ENCODE measurements at places on chromosomes 5 and 9.
A peak's percentile ranks its signal among the peaks of the same experiment; 100 is the strongest.

DNA sequence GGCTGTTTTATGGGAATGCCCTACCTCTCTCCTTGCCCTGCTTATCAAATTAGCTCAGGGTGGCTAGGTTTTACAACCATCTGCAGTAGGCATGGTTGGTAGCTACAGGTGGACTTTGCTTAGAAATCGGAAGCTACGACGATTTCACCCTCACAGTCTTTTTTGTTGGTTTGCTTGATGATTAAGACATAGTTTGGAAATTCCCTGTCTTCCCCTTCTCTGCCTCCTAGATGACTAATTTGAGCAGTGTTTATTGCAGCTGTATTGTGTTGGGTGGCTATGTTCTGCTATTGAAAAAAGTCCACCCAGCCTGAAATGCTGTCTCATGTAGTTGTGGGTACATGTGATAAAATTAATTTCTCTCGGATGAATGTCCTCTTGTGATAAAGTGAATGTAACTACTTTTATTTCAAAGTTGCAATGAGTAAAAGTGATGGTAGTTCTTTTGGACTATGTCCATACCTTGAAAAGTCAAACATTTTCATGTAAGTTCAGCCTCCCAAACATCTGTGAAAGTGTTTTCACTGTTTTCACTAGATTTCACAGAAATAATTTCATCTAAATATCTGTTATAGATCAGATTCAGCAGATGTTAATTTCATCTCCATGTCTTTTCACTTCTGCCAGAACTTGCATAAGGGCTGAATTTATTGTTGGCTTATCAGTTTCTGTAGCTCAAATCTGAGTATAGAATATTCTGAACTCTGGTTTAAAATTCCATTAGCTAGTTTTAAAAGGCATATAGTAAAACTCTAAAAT lies 37.3 kb upstream of the FYB1 start:
- no peak overlapping the region for H3K4me3 ChIP-seq
- peak overlapping the region; percentile 35 for H3K27ac ChIP-seq
- no peak for DNase-seq
- H3K27me3 ChIP-seq, result no peaks in the 10 kb centered on the region
- no peaks in the 10 kb centered on the region for H3K36me3 ChIP-seq

DNA sequence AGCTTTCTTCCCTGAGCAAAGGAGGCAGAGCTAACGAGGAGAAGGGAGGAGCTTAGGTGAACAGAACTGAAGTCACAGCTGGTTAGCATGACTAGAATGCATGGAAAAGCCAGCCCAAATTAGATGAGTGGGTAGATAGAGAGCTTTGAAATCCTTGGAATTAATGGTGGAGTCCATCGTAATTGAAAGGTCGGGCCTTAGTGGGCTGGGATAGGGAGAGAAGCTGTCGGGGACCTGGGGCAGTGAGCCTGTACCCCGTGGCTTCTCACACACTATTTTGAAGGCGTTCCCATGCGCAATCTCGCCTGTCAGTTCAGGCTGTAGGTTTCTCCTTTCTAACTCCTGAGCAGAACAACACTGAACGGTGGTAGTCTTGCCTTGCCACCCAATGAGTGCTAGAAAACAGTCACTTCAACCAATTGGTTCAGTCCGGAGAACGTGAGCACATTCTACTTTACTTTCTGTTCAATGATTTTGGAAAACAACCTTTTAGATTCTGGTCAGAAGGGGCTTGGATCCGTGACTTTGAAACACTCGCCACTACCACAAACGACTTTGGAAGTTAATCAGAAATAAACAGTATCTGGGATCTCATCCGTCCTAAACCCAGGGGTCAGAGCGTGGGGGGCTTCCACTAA lies 655 bp upstream of the RAI14 start:
- peak; percentile 69 for DNase-seq
- H3K27me3 ChIP-seq, result no peaks in the 10 kb centered on the region
- H3K4me3 ChIP-seq, result peak overlapping the region; percentile 25

- DNase-seq, result no peak
- H3K27ac ChIP-seq, result no peak overlapping the region
- no peak overlapping the region for H3K4me3 ChIP-seq
- H3K27me3 ChIP-seq, result no peaks in the 10 kb centered on the region
- H3K4me1 ChIP-seq, result no peaks in the 10 kb centered on the region
Observed at GRCh38 chr5:33583332-33583731, 142.6 kb downstream of the TARS1 start.

DNA sequence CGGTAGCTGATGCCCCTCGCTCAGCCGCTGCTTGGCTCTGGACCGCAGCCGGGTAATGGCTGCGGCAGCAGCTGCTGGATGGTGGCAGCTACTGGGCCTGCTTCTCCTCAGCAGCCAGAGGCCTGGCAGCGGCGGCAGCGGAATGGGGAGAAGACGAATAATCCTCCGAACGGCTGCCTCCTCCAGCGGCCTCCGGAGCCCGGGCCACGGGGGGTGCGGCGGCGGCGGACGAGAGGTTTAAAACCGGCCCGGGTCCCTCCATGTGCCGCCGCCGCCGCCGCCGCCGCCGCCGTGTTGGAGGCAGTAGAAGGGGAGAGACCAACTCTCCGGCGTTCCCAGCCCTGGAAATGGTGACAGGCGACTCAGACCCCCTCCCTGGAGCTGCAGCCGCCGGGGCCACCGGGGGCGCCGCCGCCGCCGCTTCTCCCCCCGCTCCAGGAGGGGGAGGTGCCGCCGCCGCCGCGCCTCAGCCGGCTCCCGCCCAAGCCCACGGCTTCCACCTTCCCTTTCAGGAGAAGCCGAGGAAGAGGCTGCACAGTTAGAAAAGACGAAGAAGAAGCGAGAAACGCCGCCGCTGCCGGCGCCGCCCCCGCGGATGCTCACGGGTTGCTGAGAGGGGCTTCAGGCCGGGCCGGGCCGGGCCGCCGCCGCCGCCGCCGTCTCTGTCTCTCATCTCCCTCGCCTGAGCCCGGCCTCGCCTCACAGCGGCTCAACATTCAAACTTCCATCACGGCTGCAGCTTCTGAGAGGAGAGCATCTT lies 118.4 kb upstream of the PRSS3 start:
- H3K36me3 ChIP-seq, result no peaks in the 10 kb centered on the region
- peak overlapping the region; percentile 28 for H3K27ac ChIP-seq
- peak; percentile 22 for DNase-seq
- H3K4me3 ChIP-seq, result peak overlapping the region; percentile 5

DNA sequence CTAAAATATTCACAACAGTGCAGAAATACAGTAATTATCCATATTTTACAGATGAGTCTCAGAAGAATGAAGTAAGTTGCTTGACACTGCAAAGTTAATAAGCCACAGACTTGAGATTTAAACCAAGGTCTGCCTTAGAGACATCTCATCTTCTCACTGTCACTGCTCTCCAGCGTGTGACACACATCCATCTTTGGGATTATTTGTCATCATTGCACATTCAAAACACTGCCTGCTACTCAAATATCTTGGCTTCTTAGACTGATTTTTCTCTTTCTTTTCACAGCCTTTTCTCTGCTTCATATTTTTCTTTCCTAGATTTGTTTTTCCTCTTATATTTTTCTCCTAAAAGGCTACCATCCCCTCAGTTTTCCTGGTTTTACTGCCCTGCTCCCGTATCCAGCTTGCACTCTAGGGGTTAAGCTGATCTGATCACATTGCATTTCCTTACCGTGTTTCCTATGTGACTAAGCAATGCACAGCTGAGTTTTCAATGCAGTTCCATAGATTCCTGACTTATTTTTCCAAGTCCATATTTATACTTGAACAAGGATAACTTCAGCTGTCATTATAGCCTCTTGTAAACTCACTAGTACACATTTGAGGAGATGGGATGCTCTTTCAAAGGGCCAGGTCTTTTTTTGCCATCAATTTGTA lies 353.0 kb downstream of the PLK2 start:
- H3K27ac ChIP-seq, result no peak overlapping the region
- no peak overlapping the region for H3K4me3 ChIP-seq
- DNase-seq, result no peak
- peaks cover 4% of the 10 kb centered on the region for H3K4me1 ChIP-seq
- no peaks in the 10 kb centered on the region for H3K27me3 ChIP-seq

GRCh38 chr5:163815240-163815791 lies 309.9 kb downstream of the MAT2B start:
- DNase-seq, result no peak
- H3K27me3 ChIP-seq, result no peaks in the 10 kb centered on the region
- H3K4me1 ChIP-seq, result no peaks in the 10 kb centered on the region
- no peak overlapping the region for H3K4me3 ChIP-seq
- no peaks in the 10 kb centered on the region for H3K36me3 ChIP-seq
- H3K27ac ChIP-seq, result no peak overlapping the region

DNA sequence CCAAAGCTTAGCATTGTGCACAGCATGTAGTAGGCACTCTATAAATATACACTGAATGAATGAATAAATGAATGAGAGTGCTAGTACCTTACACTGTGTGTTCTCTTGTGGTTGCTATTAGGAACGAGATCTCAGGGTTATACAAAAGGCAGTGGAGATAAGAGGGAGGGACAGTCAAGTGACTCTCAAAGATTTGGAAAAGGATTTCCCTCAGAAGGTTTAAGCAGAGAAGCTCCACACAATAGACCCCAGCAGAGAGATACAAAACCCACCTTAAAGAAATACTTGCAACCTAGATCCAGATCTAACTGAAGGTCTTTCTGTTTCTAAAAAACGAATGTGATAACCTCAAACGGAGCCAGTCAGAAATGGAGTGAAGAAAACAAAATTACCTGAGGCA lies 11.8 kb upstream of the EFNA5 start:
- DNase-seq, result no peak
- no peak overlapping the region for H3K27ac ChIP-seq

GRCh38 chr9:127112735-127113161 lies 9.7 kb downstream of the ANGPTL2 start:
- H3K27me3 ChIP-seq, result no peaks in the 10 kb centered on the region
- peaks cover 6% of the 10 kb centered on the region for H3K4me1 ChIP-seq
- H3K4me3 ChIP-seq, result no peak overlapping the region

DNA sequence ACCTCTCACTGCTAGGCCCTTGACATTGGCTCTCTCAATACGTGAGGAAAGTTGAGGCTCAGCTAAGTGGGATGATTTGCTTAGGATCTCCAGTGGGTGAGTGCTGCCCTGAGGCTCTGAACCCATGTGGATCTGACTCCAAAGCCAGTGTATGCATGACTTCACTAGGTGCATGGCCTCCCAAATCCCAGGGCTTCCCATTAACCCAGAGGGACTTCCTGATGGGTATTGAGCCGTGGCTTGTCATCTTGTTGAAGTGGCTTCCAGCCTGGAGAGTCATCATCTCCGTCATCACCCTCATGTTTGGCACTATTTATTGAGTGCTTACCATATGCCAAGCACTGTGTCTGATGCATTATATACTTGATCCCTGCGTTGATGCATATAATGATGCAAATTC lies 37.3 kb upstream of the TEX48 start:
- no peaks in the 10 kb centered on the region for H3K36me3 ChIP-seq
- DNase-seq, result no peak
- no peak overlapping the region for H3K27ac ChIP-seq
- no peaks in the 10 kb centered on the region for H3K27me3 ChIP-seq
- no peaks in the 10 kb centered on the region for H3K4me1 ChIP-seq

Data from body of pancreas (tissue), 4 donors.